ENCODE measurements at places on chromosomes 1 and 21.

GRCh38 chr1:8763888-8764287 lies 53.6 kb downstream of the RERE start:
- DNase-seq, result no peak

- DNase-seq, result peak; percentile 57
These were observed 5.2 kb downstream of the H6PD start for GRCh38 chr1:9239622-9240401.

- no peak for DNase-seq
These were observed 14.4 kb upstream of the THEM5 start for GRCh38 chr1:151867765-151868411.

- DNase-seq, result no peak
These were observed 170.3 kb downstream of the KAZN start for GRCh38 chr1:14768582-14769304.

- no peak for DNase-seq
These were observed 8.2 kb downstream of the ADORA1 start for GRCh38 chr1:203135636-203136305.

DNA sequence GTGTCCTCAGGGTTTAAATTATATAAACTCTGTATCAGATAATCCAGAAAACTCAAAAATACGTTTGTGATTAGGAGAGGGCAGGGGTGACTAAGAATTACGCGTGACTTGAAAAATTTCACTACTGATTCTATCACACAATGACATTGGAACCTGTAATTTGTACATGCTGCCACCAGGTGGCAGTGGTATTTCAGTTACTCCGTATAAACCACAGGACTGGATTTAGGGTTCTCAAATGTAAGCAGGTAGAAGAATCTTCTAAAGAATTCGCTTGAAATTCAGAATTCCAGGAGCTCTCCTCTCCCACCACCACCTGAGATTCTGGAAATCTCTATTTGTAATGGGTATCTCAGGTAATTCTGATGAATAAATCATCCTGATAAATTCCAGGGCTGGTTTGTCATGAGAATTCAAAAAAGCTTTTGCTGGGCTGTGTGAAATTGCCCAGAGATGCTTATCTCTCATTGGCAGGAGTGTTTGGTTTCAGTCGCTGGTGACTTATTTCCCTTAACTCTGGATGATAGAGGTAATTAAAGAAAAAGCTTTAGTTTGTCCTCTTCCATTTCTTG lies 1.7 kb upstream of the KRTAP7-1 start:
- no peak for DNase-seq

DNA sequence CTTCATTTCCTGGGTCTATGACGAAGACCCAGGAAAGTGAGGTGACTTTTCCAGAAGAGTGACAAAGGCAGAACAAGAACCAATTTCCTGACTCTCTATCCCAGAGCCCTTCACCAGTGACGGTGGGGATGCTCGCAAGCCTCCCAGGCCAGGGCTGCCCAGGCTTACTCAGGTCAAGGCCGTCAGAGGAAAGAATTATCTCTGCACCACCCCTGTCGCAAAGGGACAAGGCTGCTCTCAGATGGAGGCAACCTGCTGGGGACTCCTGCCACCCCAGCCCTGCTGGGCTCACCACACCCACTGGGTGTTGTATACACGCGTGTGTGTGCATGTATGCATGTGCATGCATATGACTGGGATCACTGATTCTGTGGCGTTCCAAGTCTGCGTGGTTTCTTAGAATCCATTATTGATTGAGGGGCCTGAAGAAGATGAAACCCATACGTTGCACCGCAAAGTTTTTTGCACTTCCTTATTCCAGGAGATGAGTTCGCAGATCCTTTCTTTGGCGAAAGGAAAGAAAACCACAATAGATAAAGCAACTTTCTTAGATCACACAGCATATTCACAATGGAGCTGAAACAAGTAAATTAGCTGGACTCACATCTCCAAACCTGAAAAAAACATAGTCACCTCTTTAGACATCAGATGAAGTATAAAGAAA lies 255.8 kb downstream of the RHOU start:
- no peak for DNase-seq

- DNase-seq, result no peak
These were observed 226.6 kb upstream of the TMEM51 start for GRCh38 chr1:14926818-14927575.

DNA sequence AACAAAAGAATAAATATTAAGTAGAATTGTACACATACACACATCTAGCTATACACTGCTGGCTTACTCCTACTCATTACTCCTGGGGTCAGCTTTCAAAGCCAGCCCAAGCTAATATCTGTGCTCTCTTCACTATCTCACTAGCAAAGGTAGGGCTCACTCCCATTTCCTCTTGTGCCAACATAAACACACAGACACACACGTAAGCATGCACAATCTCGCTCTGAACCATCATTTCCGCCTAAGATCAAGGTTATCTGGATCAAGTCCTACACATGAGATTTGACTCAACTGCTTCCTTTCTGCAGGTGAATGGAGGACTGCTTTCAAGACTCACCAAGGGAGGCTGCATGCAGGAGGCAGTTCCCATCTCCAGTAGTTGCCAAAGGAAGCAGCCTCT lies 28.8 kb upstream of the MTMR11 start:
- no peak for DNase-seq

DNA sequence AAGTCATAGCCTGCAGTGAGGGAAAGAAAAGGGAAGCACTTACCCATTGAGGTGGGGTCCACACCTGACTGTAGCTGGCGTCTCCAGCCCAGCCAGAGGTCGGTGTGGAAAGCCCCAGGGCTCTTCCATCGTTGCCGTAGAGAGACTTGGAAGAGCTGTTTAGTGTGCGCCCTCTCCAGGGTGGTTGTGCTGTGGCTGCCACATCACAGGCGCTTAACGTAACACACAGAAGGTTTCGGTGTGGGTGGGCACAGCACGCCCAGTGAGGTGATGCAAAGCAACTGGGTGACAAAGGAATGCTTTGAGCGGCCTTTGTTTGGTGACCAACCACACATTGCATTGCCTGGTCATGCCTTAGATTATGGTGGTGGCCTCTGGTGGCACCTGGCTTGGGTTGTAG lies 36.8 kb upstream of the KIF1B start:
- no peak for DNase-seq

GRCh38 chr1:152107984-152108881 lies 7.0 kb downstream of the TCHH start:
- DNase-seq, result peak; percentile 30

- DNase-seq, result no peak
These were observed 812.7 kb upstream of the ADAMTS5 start for GRCh38 chr21:27779606-27780005.

GRCh38 chr1:41540886-41541591 lies 56.6 kb upstream of the EDN2 start:
- peak; percentile 31 for DNase-seq

DNA sequence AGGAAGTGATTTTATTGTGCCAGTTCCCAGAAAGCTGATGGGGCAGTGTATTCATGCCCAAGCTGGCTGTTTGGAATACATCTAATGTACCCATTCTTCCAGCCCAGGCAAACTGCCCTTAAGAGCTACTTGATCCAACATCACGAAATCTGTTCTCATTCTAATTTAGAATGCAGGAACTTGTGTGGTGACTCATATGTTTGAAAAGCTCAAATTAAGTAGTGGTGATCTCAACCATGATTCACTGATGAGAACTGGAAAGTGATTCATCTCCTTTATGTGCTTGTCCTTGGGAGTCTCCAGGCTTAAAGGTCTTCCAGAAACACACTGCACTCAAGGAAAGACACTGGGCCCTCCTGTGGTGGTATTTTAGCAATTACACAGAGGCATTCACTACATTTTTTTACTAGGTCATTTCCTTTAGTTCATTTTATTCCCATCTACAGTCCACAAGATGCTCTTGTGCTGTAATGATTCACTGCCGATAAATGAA lies 65.4 kb downstream of the RPE65 start:
- DNase-seq, result no peak

GRCh38 chr1:31828926-31829690 lies 13.3 kb upstream of the SPOCD1 start:
- DNase-seq, result no peak

DNA sequence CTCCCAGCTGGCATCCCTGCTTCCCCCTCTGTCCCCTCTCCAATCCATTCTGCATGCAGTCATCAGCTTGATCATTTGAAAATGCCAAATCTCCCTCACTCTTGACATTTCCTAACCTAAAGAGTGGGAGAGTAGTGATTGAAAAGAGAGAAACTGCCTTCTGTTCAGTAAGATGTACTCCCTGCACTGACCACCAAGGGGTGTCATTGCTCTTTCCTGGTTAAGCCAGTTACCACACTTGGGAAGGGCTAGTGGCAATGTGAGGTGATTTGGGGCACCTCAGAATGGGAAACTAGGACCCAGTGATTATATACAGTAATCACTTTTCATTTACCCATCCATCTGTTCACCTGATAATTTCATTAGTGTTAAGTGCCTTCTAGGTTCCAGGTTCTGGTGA lies 6.9 kb upstream of the TMEM269 start:
- no peak for DNase-seq

- DNase-seq, result no peak
These were observed 78.3 kb downstream of the PSMG1 start for GRCh38 chr21:39104911-39105310.

GRCh38 chr1:111736548-111737215 lies 2.5 kb downstream of the INKA2 start:
- DNase-seq, result no peak

- no peak for DNase-seq
These were observed 35.0 kb upstream of the SLC35A3 start for GRCh38 chr1:99934801-99935200.

DNA sequence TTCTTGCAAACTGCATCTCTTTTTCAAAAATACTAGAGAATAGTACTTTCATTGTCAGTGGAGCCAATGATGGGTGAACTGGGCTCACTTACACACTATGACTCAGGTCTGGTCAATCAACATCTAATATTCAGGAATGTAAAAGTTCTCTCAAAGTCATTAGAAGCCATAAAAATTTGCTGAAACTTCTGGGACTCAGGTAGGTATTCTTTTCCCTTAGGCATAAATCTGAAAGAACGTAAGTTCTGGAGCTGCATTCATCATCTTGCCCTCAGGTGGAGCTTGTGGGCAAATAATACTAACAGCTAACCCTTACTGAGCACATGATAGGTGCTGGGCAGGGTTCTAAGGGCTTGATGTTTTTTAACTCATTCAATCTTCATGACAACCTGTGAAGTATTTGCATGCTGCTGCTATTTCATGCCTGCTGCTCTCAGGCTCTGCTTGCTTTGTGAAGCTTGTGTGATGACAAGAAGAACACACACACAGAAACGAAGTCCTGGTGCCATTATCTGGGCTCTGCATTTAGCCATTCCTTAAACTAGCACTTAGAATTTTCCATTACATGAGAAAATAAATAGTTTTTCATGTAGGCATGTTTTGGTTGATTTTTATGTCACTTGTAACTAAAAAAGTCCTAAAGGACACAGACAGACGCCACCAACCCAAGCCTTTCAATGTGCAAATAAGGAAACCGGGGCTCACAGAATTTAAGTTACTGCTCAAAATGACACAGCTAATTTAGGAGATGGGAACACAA lies 394.2 kb upstream of the LYPLAL1 start:
- no peak for DNase-seq

DNA sequence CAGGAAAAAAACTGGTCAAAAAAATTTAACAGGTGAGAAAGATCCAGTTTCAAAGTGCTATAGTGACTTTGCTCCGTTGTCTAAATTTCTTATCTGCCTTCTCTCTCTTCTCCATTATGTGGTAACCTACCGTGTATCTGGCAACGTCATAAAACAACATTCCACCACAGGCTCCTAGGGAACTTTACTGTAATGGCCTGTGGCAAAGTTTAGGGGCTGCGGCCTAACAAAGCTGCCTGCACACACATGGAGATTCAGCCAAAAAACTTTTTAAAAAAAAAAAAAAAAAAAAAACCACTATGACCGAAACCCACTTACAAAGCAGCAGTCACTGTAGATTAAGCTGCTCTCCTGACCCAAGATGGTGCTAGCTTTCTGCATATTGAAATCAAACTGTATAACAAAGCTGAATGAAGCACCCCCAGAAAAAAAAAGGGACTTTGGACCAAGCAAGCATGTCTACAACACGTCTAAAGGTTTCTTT lies 202.6 kb downstream of the SLC45A1 start:
- no peak for DNase-seq

DNA sequence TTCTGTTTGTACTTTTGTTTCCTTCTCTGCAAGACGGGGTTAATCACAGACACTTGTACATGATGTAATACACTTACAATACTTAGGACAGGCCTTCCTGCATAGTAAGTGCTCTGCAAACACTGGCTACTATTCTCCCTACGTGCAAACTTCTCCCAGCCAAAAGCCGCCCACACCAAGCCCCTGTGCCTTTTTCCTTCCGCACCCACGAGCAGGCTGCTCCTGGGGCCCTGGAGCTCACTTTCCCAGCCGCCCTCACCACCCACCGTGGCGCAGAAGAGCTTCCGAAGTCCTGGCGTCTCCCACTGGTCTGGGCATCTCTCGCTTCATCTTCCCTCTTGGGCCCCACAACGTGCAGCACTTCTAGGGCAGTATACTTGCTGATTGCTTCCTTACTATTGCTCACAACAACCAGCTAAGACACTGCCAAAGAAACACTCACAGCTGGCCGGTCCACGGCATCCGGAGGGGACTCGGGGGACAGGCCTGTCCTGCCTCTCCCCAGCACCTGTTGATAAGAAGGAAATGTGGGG lies 22.5 kb upstream of the GPR157 start:
- DNase-seq, result no peak
